Immature natural killer cell (primary cell): ENCODE measurements at places on chromosomes 3 and 15.

DNA sequence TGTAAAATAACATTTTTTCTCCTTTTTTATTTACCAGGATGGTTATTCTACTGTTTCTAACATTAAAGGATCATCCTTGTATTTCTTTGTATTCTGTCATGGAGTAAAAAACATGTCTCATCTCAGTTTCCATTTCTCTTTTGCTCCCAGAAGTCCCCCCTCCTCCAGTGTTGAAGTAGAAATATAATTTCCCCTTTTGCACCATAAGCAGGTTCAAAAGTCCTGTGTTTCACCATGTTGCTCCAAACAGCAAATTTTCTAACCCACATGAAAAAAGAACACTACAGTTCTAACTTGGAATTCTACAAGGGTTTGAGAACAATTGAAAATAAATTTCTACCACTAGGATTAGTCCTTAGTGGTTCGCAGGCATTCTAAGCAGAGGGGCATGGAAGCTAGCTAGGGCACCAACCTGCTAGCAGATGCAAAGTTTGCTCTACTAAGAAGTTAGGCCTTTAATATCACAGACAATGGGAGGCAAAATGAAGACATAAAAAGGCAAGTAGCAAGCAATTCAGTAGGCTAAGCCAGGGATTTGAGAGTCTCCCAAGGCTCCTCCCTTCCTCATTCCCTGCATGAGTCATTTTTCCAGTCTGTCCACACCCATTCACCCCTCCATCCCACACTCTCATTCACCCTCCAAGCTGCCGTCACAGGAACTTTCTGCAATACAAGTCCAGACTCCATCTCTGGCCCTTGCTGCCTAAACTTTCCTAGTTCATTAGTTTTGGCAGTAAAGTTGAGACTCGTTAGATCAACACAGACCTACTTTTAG, 2.3 kb upstream of the MBNL1 start:
- peak overlapping the region; percentile 95 for H3K27ac ChIP-seq

DNA sequence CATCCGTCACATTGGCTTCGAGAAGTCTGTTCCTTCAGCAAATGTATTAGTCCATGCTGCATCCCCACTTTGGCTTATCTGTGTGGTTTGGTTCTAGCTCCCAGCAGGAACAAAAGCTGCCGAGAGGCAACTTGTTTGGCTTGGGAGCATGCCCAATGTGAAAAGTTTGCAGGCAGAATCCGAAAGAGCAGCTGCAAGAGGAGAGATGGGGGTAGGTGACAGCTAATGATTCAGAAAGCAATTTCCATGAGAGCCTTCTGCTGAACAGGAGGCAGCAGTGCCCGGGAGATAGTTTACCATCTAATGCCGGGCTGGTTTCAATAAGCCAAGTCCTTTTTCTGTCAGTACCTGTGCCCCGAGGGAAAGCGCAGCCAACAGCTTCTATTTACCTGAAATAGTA, 60.2 kb downstream of the GRM7 start:
- DNase-seq: no peak
- no peaks in the 10 kb centered on the region for H3K27me3 ChIP-seq
- no peak overlapping the region for H3K4me3 ChIP-seq
- no peaks in the 10 kb centered on the region for H3K4me1 ChIP-seq

DNA sequence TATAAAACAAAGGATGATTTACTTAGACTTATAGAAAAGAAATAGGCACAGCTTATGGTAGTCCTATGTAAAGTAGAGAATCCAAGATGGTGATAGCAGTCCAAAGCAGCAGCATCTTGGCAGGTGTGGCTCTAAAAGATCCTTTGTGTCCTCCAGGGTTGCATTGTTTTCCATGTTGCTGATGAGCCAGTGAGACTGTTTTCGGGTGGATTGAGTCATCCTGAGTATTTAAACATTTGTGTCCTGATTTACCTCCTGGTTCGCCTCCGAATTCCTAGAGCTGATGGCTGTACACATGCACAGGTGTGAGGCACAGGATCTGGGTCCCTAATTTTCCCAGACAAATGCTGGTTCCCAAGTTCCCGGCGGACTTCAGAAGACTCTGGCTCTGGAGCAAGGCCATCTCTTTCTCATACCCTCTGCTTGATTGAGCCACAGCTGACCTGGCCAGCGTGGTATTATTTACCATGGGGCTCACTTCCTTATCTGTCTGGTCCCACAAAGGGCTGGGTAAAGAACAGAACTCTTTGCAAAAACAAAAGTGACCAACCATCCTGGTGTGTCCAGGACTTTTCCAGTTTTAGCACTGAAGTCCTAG, 51.0 kb downstream of the ARNT2 start:
- no peak overlapping the region for H3K27ac ChIP-seq
- DNase-seq: no peak
- H3K27me3 ChIP-seq: peaks cover 8% of the 10 kb centered on the region
- no peaks in the 10 kb centered on the region for H3K4me1 ChIP-seq
- no peaks in the 10 kb centered on the region for H3K36me3 ChIP-seq

- no peak for DNase-seq
- H3K27ac ChIP-seq: no peak overlapping the region
- H3K36me3 ChIP-seq: no peaks in the 10 kb centered on the region
- no peaks in the 10 kb centered on the region for H3K27me3 ChIP-seq
- no peaks in the 10 kb centered on the region for H3K4me1 ChIP-seq
Observed at GRCh38 chr3:61981060-61981459, 392.3 kb downstream of the FEZF2 start.

DNA sequence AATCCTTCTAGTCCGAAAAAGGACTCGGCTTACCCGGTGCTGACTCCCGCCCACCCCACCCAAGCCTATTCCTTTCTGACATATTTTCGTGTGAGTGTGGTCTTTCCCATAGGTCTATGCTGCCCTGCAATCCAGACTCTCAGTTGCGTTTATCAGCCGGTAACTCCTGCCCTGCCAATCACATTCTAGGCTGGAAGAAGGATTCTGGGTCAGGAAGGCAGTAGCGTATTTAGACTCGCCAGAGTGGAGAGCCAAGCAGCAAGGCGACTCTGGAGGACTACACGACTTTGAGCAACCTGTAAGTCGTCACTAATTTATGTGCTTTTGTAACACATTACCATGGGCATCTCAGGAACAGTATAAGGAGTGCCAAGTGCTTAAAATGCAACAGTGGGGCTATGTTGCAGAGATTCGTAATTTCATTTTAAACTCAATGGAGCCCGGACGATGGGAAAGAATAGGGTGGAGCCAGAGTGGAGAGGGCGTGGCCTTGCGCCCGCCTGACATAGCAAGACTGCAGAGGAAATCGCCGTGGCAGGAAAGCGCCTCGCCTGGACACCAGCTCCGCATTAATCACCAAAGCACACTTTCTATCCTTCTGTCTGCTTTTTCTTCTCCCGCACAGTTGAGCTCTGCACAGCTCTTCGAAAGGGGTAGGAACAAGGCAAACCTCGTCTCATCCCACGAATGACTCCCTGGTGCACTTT, 1044.2 kb downstream of the AGBL1 start:
- H3K36me3 ChIP-seq: no peaks in the 10 kb centered on the region
- no peak overlapping the region for H3K27ac ChIP-seq
- H3K4me1 ChIP-seq: no peaks in the 10 kb centered on the region
- DNase-seq: no peak
- no peak overlapping the region for H3K4me3 ChIP-seq
- H3K27me3 ChIP-seq: no peaks in the 10 kb centered on the region

GRCh38 chr3:124812291-124813265, 74.6 kb downstream of the ITGB5 start:
- no peaks in the 10 kb centered on the region for H3K36me3 ChIP-seq
- no peak overlapping the region for H3K27ac ChIP-seq
- peaks cover 14% of the 10 kb centered on the region for H3K4me1 ChIP-seq
- H3K27me3 ChIP-seq: peaks cover 9% of the 10 kb centered on the region
- H3K4me3 ChIP-seq: peak overlapping the region; percentile 60

DNA sequence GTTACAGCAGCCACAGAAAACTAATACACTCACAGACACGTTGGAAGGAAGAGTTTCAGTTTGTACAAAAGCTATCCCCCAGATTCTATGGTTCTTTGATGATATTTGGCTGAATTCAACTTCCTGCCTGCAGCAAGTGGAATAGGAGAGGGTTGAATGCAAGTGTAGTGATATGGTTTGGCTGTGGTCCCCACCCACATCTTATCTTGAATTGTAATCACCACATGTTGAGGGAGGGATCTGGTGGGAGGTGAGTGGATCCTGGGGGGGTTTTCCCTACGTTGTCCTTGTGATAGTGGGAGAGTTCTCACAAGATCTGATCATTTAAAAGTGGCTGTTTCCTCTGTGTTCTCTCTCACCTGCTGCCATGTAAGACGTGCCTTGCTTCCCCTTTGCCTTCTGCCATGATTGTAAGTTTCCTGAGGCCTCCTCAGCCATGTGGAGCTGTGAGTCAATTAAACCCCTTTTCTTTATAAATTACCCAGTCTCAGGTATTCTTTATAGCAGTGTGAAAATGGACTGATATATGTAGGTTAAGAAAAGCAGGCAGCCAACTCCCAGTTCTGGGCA, 29.8 kb downstream of the NMNAT3 start:
- no peaks in the 10 kb centered on the region for H3K36me3 ChIP-seq
- H3K27me3 ChIP-seq: no peaks in the 10 kb centered on the region
- no peak for DNase-seq
- H3K27ac ChIP-seq: no peak overlapping the region

GRCh38 chr15:33716025-33716424, 252.3 kb upstream of the CHRM5 start:
- H3K4me3 ChIP-seq: no peak overlapping the region
- DNase-seq: no peak
- H3K36me3 ChIP-seq: no peaks in the 10 kb centered on the region
- peaks cover 3% of the 10 kb centered on the region for H3K27me3 ChIP-seq
- no peak overlapping the region for H3K27ac ChIP-seq
- H3K4me1 ChIP-seq: no peaks in the 10 kb centered on the region

DNA sequence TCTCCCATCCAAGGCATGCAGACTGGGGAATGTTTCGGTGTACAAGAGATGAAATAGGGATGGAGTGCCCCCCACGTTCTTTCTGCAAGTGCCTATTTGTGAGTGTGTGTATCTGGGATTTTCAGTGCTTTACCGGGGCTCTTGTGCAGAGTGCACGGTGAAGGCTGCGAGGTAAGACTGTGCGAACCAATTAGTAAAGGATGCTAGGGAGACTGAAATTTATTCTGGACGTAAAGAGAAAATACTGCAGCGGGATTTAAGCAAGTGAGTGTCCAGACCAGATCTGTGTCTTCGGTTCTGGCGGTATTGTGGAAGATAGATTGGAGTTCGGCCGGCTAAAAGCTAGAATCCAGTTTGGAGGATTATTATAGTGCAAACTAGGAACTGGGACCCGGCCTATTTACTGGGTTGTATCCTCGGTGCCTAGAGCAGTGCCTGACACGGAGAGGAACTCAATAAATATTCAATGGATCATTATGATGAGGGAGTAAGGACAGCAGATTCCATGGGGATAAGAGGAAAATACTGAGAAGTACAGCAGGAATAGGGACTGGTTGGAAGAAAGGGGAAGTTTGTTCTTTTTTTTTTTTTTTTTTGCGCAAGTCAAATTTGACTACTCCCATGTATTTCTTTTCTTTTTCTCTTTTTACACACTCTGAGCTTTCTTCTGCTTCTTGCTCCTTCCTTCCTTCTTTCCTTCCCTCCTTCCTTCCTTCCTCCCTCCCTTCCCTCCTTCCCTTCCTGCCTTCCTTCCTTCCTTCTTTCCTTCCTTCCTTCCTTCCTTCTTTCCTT, 580 bp upstream of the MAGEF1 start:
- H3K27ac ChIP-seq: peak overlapping the region; percentile 81
- peaks cover 10% of the 10 kb centered on the region for H3K27me3 ChIP-seq
- peaks cover 6% of the 10 kb centered on the region for H3K36me3 ChIP-seq
- H3K4me1 ChIP-seq: peaks cover 34% of the 10 kb centered on the region
- peak overlapping the region; percentile 91 for H3K4me3 ChIP-seq

- H3K4me3 ChIP-seq: no peak overlapping the region
- H3K27me3 ChIP-seq: no peaks in the 10 kb centered on the region
- no peaks in the 10 kb centered on the region for H3K4me1 ChIP-seq
- H3K27ac ChIP-seq: no peak overlapping the region
Observed at GRCh38 chr3:21682206-21682605, 68.8 kb downstream of the ZNF385D start.

DNA sequence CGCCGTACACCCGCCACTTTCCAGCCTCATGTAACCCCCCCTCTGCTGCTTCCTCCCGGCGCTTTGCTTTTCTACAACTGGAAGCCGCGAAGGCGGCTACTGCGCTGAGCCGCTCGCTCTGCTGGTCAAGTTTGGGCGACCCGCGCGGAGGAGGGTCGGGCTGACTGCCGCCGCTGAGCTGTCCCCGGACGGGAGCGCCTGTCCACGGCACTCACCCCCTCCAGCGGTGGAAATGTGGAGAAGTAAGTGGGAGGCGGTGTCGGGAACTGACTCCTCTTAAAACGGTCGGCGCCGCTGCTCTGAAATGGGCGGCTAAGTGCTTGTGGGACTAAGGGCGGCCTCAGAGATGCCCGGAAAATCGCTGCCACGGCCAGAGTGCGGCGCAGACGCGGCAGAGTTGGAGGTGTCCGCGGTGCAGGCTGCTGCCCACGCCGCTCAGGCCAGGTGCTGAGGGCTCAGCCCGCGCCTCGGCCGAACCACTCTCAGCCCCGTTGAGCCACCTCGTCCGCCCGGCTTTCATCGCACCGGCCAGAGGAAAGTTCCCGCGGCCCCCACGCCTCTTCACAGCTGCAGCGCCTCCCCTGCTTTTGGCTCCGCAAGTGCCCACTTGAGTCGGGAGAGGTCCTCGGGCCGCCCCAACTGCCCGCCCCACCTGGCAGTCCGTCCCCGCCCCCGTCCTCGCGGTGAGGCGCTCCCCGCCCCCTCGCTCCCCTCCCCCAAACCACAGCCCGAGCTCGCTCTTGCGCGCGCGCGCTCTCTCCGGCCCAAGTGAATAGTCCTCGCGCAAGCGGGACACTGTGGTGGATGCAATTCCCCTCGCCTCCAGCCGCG, at the start of gene EPHA6:
EPHA6 (plus strand) TSS at position 775 of the 831 bp plus-strand sequence.
- DNase-seq: no peak
- H3K27ac ChIP-seq: no peak within 1 kb of the TSS
- peaks cover 3% of the 10 kb centered on the region for H3K27me3 ChIP-seq
